Activated naive CD8-positive, alpha-beta T cell treated with anti-CD3 and anti-CD28 coated beads for 36 hours (primary cell): ENCODE measurements at places on chromosomes 7 and 10. TPM values are rescaled to one million over a fixed set of nuclear protein-coding genes. Genes with fewer than 3 reads are reported as not detected.

VGF gene
- total RNA-seq: not detected

DNA sequence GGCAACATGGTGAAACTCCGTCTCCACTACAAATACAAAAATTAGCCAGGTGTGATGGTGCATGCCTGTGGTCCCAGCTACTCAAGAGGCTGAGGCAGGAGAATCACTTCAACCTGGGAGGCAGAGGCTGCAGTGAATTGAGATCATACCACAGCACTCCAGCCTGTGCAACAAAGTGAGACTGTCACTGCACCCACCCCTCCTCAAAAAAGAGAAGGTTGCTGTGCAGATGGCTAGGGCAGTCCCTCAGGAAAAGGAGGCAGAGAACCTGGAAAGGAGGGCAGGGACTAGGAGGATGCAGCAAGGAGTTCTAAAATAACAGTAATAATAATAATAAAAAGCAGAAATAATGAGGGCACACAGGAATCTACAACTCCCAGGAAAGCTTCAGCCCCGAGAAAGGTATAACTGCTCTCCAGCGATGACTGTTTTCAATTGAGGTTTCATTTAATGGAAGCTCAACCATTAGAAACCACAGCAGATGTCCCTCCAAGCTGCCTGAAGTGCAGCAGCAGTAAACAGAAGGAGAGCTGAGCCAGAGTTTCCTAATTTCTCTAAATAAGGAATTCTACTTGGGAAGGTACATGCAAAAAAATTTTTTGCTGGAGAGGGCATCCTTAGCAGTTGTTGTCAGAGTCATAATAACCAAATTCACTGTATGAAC lies 326.5 kb downstream of the GATA3 start:
- no peak for DNase-seq

DNA sequence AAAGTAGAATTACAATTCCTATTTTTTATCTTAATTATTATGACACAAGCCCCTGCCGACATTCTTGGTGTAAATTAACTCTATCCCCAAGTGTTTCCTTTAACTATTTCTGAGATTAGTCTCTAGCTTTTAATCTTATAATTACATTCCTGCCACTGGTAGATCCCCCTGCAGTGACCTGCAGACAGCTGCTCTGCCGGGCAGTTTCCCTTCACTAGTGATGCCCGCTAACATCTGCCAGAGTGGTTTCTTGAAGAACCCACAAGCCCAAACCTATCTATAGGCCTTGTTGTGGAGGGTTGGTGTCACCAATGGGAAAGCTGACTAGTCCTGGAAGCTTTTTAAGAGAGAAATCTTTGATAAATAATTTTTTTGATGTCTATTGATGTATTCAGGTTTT lies 50.0 kb downstream of the ADAM22 start:
- DNase-seq: no peak

MMP21 gene
- not detected for total RNA-seq

SYNPO2L gene
- not detected for total RNA-seq

GRCh38 chr10:74889662-74889998 lies 63.2 kb downstream of the KAT6B start:
- DNase-seq: no peak

- DNase-seq: no peak
Measured at GRCh38 chr7:73342645-73343044, 14.7 kb downstream of the FKBP6 start.

GRCh38 chr7:117216436-117217069 lies 106.3 kb downstream of the WNT2 start:
- DNase-seq: no peak

DNA sequence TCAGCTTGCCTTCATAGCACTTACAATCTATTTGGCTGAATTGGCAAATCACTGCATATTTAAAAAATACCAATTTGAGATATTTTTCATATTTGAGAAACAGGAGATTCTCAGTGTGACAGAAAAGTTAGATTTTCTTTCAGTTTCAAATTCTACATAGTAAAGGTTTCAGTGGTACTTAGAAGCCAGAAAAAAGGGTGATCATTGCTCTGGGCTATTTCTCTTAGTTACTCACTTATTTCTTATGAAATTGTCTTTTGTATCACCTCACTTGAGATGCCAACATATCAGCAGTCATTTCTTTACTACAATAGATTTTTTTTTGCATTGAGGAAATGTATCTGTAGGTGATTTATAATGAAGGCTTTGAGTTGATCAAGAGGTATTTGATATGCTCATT lies 478.2 kb downstream of the GATA3 start:
- DNase-seq: no peak

CALN1 gene
- total RNA-seq: not detected

DNA sequence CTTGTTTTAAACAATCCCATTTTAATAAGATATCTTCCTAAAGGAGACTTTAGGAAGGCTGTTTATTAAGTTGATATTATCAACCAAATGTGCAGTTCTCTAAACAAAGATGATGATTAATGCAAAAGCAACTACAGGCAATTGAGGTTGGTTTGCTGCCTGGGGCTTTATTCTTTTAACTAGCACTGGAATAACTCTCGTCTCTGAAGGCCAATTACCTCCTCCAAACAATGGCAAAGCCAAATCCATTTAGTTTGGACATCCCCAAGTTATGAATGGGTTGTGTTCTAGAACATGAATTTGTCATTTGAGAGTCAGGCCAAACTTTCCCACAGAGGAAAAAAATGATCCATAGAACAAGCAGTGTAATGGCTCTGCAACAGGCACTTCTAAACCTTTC lies 114.1 kb downstream of the SLC16A9 start:
- DNase-seq: no peak

HMX2 gene
- total RNA-seq: 0.12 TPM

- no peak for DNase-seq
Measured at GRCh38 chr10:30509508-30509907, 75.5 kb downstream of the MAP3K8 start.

DNA sequence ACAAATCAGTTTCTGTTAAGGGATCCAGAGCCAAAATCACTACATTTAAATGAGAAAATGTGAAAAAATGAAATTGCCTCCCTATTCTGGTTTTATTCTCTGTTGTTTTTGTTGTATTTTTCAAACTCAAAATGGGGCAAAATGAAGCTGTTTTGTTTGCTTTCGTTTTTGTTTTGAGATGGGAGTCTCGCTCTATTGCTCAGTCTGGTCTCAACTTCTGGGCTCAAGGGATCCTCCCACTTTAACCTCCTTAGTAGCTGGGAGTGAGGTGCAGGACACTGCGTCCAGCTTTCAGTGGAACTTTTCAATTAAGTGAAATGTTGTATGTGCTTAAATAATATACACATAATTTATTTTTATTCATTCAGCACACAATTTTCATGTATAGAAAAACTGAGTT lies 205.0 kb downstream of the SORCS1 start:
- no peak for DNase-seq

- DNase-seq: no peak
Measured at GRCh38 chr10:53997953-53998352, 803.1 kb downstream of the PCDH15 start.

DNA sequence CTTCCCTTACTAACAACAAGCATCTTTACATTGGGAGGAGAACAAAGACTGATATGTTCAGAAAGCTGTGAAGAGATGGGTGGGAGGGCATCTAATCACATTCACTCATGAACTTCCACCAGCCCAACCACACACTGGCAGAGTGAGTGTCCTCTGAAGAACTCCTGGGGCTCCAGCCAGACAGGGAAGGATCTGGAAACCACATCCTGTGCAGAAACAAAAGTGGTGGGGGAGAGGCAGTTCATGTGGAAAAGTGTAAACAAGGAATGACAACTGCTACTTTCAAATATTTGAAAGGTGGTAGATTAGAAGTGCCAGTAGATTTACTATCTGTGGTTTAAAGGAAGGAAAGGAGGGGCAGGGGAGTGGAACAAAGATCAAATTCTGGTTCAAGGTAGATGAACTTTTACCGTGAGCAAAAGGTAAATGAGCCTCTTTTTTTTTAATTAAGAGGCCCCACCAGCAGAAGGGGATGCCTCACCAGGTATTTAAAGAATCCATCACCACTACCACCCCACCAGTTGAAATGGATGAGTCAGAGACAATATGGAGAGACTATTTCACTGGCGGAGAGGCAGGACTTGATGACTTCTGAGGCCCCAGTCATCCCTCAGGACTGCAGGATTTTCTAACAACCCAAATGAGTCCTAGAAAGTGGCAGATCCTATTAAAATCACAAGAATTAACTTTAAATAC lies 34.5 kb downstream of the GOT1 start:
- no peak for DNase-seq

DNA sequence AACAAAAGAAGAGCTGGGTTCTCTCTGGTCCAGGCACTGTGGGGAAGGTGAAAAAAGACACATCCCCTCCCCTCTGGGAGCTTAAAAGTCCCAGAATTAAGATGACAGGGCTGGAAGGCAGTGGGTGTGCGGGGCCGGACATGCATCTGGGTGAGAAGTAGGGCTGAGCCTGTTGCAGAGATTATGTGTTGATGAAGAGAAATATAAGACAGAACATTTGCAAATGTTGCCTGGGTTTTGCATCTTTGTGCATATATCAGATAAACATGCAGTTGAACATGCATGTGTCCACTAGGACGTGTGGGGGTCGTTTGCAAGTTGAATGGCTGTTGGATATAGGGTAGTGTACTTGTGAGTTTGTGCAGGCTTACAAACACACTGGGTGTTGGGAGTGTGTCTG lies 94.3 kb upstream of the PPIF start:
- DNase-seq: no peak

MYH16 gene
- total RNA-seq: not detected

- DNase-seq: no peak
Measured at GRCh38 chr10:31153161-31153560, 121.5 kb upstream of the ZNF438 start.

DNA sequence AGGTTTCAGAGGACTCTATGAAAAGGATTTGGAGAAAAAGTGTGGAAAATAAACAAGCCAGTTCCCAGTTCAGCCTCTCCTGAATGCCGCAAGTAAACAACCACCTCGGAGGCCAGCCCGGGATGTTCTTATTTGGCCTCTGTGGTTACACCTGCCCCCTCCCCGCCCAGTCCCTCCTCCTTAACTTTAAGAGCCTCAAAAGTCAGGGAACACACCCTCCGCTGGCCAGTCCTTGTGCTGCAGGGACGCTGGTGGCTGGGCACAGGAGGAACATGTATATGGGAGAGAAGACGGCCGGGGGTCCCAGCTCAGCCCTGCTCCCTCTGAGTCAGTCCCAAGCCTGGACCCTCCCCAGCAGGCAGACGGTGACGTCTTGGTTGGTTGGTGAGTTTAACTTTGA lies 6.1 kb downstream of the CHST3 start:
- DNase-seq: no peak

- DNase-seq: no peak
Measured at GRCh38 chr7:85498031-85498430, 311.2 kb upstream of the SEMA3D start.

DNA sequence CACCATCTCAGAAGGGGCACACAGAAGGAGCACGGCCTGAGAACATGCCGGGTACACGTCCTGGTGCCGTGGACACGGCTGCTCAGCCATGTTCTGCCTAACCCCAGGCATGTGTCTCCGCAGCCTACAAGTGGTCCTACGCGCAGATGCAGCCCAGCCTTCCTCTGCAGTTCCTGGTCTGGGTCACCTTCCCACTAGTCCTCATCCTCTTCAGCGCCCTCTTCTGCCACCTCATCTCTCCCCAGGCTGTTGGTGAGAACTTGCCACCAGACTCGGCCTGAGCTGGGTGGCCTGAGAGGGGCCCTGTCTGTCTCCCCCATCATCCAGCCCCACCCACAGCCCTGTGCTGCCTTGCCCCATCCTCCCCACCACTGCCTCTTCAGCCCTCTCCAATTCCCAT lies 5.3 kb downstream of the CLCN1 start:
- no peak for DNase-seq

ZFYVE27 gene
- total RNA-seq: 20.9 TPM
